ENCODE measurements at places on chromosomes 12 and 14.
A peak's percentile ranks its signal among the peaks of the same experiment; 100 is the strongest.

GRCh38 chr12:40444174-40444573, 219.4 kb downstream of the LRRK2 start:
- no peak for DNase-seq

GRCh38 chr14:76117789-76118484, 33.8 kb upstream of the GPATCH2L start:
- DNase-seq, result no peak

DNA sequence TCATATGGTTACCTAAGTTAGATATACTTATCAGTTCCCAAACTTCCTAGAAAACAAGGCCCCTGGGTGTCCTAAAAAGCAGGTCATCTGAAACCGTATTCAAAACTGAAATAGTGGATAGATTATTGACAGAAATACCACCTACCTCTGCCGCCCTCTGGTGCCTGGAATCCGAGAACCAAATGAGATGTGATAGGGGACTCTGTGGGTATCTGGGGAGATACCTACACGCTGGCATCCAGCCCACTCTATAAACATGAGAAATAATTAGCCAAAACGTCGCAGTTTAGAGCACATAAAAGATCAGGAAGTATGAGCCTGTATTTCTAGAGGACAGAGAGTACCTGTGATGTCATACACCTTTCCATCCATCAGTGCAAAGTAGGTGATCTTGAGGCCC, 4.4 kb downstream of the ORMDL2 start:
- no peak for DNase-seq

- no peak for DNase-seq
Measured at GRCh38 chr14:59484639-59485175, 390 bp downstream of the JKAMP start.

GRCh38 chr12:4448943-4449850, 3.6 kb upstream of the FGF6 start:
- DNase-seq, result no peak

GRCh38 chr14:88386256-88386794, 868 bp downstream of the SPATA7 start:
- no peak for DNase-seq

GRCh38 chr14:75293920-75294648, 15.5 kb downstream of the FOS start:
- peak; percentile 98 for DNase-seq

DNA sequence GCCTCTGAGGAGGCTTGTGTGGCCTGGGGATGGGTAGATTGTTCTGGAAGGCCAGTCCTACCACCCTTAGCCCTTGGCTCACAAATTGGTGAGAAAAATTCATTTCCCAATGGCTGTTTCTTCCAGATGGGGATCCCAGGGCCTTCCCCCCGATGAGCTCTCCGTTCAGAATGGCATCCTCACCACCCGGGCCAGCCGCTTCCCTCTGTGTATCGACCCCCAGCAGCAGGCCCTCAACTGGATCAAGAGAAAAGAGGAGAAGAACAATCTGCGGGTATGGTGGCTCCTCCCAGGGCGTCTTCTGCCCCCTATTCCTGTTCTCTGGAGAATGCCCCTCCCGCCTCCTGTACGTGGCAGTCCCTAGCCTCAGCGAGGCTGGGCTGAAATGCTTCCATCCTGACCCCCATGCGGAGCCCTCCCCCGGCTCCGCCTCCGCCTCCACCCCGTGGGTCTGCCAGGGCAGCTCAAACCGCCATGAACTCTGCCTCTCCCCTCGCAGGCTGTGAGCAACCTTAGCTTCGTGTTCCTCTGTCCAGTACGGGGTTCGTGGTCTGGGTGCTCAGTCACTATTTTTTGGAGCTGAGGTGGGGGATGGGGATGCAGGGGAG, 57.8 kb downstream of the CCDC92 start:
- DNase-seq, result no peak

GRCh38 chr12:23906329-23906728, 43.1 kb downstream of the SOX5 start:
- DNase-seq, result no peak

- DNase-seq, result no peak
Measured at GRCh38 chr12:88723219-88723618, 142.9 kb upstream of the KITLG start.

- no peak for DNase-seq
Measured at GRCh38 chr12:59020073-59020946, 100.0 kb upstream of the LRIG3 start.

- DNase-seq, result no peak
Measured at GRCh38 chr14:52551696-52552062, 626 bp downstream of the TXNDC16 start.

GRCh38 chr12:15535352-15535781, 213.1 kb downstream of the PTPRO start:
- DNase-seq, result no peak

DNA sequence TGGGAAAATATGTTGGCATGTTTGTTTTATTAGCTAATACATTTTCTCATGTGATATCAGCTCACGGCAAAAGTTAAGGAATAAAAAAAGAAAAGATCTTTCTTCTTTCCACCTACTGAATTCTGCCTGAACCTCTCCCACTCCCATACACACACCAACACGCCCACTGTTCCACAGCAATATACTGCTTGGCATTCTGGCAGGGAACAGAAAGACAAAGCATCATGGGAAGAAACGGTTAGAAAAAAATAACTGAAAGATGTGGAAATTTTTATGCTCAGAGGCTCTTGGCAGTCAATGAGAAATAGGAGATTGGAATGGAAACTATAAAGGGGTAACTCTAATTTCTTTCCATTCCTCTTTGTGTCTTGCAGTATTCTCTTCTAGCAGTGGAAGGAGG, 268.5 kb downstream of the FOXG1 start:
- DNase-seq, result no peak

GRCh38 chr12:87783467-87783866, 245.7 kb downstream of the C12orf50 start:
- DNase-seq, result no peak

GRCh38 chr12:113664224-113664681, 192.6 kb upstream of the LHX5 start:
- DNase-seq, result no peak

DNA sequence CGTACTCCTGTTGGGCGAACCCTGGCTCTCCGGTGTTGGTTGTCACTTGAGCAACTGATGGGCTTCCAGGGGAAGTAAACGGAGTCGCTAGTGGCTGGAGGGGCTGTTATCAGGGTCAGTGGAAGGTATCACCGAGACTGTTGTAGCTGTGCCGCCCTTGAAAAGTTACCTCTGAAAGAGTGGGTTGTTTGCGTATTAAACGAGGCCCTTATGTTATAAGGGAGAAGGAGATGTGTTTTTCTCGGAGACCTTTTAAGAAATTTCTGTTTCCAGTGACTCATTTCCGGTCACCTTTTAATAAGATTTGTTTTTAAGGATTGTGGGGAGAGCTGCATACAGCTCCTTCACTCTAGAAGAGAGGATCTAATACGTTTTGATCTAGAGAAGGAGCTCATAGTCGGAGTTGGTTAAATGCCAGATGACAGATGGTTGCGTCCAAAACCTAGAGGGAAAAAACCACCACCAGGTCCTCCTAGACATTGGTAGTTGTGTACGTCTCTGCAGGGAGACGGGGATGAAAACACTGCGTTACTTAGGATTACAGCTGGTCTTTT, 750 bp upstream of the DBX2 start:
- DNase-seq, result no peak

Data from right lobe of liver (tissue), 6 donors.